ENCODE measurements at places on chromosomes 16 and 17. TPM values are rescaled to one million over a fixed set of nuclear protein-coding genes. Genes with fewer than 3 reads are reported as not detected.

DCUN1D3 gene
- total RNA-seq: 80.8 TPM

SLC7A5 gene
- 7.8 TPM for total RNA-seq

PLXDC1 gene
- total RNA-seq: not detected

GLIS2 gene
- total RNA-seq: 1.2 TPM

SLC38A8 gene
- total RNA-seq: not detected

SCN4A gene
- 0.17 TPM for total RNA-seq

PIMREG gene
- total RNA-seq: 62.4 TPM

CTDNEP1 gene
- total RNA-seq: 56.5 TPM

P2RX1 gene
- total RNA-seq: not detected

HBA2 gene
- 0.42 TPM for total RNA-seq

SLC16A11 gene
- total RNA-seq: 1.1 TPM

GAST gene
- total RNA-seq: not detected

AATK gene
- 4.1 TPM for total RNA-seq

OR1G1 gene
- total RNA-seq: not detected

SNAI3 gene
- 0.09 TPM for total RNA-seq

SLC16A5 gene
- total RNA-seq: 11.4 TPM

TBC1D26 gene
- total RNA-seq: not detected

NACA2 gene
- total RNA-seq: not detected

MYCBPAP gene
- 0.42 TPM for total RNA-seq

CCDC200 gene
- 0.14 TPM for total RNA-seq

PIK3R6 gene
- total RNA-seq: not detected

DGKE gene
- 17.9 TPM for total RNA-seq

LDHD gene
- 1.7 TPM for total RNA-seq

EVPL gene
- 0.05 TPM for total RNA-seq

C16orf95 gene
- total RNA-seq: 4.3 TPM

PYDC1 gene
- not detected for total RNA-seq

HSD17B2 gene
- 181 TPM for total RNA-seq

C16orf86 gene
- 3.7 TPM for total RNA-seq

CRYBA1 gene
- total RNA-seq: not detected

OMG gene
- total RNA-seq: 4.4 TPM

TERB1 gene
- not detected for total RNA-seq

CCL7 gene
- total RNA-seq: not detected

PIEZO1 gene
- 354 TPM for total RNA-seq

SDR42E2 gene
- not detected for total RNA-seq

ADGRG3 gene
- total RNA-seq: 2.7 TPM

KRT28 gene
- total RNA-seq: not detected

ACSM2B gene
- 0.34 TPM for total RNA-seq

CPNE2 gene
- 92.3 TPM for total RNA-seq

ZNF597 gene
- total RNA-seq: 2.4 TPM

KRT38 gene
- total RNA-seq: not detected

KCNH4 gene
- total RNA-seq: under 0.01 TPM

ADAMTS18 gene
- 64.5 TPM for total RNA-seq

TBC1D3B gene
- 0.85 TPM for total RNA-seq

SBK1 gene
- total RNA-seq: 0.14 TPM

TTYH2 gene
- total RNA-seq: 0.70 TPM

CCL5 gene
- total RNA-seq: 0.17 TPM

HEATR9 gene
- not detected for total RNA-seq

BICDL2 gene
- not detected for total RNA-seq

SLC13A2 gene
- total RNA-seq: not detected

ATAD5 gene
- 6.6 TPM for total RNA-seq

FA2H gene
- not detected for total RNA-seq

ATP2A3 gene
- not detected for total RNA-seq

BRICD5 gene
- 4.4 TPM for total RNA-seq

TRPV2 gene
- 40.0 TPM for total RNA-seq

SHCBP1 gene
- 9.7 TPM for total RNA-seq

CLEC19A gene
- total RNA-seq: not detected

TEKT1 gene
- total RNA-seq: not detected

KCNJ18 gene
- not detected for total RNA-seq

ZNF205 gene
- 26.2 TPM for total RNA-seq

TNFRSF12A gene
- 45.4 TPM for total RNA-seq

Measured in dermis blood vessel endothelial cell (primary cell).